ENCODE measurements at places on chromosomes 5 and 9. TPM values are rescaled to one million over a fixed set of nuclear protein-coding genes. Genes with fewer than 3 reads are reported as not detected.

- DNase-seq, result no peak
These were observed 43.7 kb upstream of the SELENOP start for GRCh38 chr5:42855386-42855785.

GRCh38 chr5:37888476-37888875 lies 48.6 kb upstream of the GDNF start:
- no peak for DNase-seq

AMBP gene
- not detected for total RNA-seq

DNA sequence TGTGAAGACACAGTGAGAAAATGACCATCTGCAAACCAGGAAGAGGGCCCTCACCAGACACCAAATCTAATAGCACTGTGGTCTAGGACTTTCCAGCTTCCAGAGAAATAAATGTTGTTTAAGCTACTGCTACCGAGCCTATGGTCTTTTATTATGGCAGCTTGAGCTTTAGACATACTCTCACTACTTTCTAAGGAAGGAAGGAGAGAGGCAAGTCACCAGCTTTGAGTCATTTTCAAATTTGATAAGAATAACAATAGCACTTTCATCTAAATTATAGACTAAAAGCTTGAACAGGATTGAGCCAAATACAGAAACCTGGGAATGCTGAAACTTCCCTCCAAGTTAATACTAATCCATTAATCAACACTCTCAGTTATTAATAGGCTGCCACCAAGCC lies 64.4 kb downstream of the PLPPR1 start:
- no peak for DNase-seq

IFNB1 gene
- total RNA-seq, result 0.23 TPM
